ENCODE measurements at places on chromosomes 7 and 10. TPM values are rescaled to one million over a fixed set of nuclear protein-coding genes. Genes with fewer than 3 reads are reported as not detected.

Gene ITIH5
- 49.3 TPM for total RNA-seq

Gene LRRD1
- 0.17 TPM for total RNA-seq

Gene STRA8
- total RNA-seq = not detected

Gene HYAL4
- not detected for total RNA-seq

Gene VSTM2A
- total RNA-seq = not detected

Gene SPDYE16
- total RNA-seq = 0.17 TPM

Gene SLC39A12
- total RNA-seq = not detected

Gene ADGRA1
- not detected for total RNA-seq

Gene MKLN1
- 26.7 TPM for total RNA-seq

Gene MGMT
- total RNA-seq = 21.8 TPM

Gene PLXDC2
- total RNA-seq = 12.3 TPM

Gene BAMBI
- 4.6 TPM for total RNA-seq

Gene RPP38
- total RNA-seq = 15.4 TPM

Gene PILRA
- total RNA-seq = 0.33 TPM

Gene ANKRD30A
- total RNA-seq = not detected

Gene PRPS1L1
- total RNA-seq = not detected

Gene RET
- 0.77 TPM for total RNA-seq

Gene MMD2
- not detected for total RNA-seq

Gene LGI1
- total RNA-seq = not detected

Gene AOAH
- total RNA-seq = not detected

Gene CLCN1
- total RNA-seq = under 0.01 TPM

Gene SFMBT2
- total RNA-seq = 2.8 TPM

Gene RPEL1
- total RNA-seq = 0.17 TPM

Gene ARHGAP22
- 21.3 TPM for total RNA-seq

Gene OR9A2
- total RNA-seq = not detected

Gene AKR1C4
- not detected for total RNA-seq

Gene KCND2
- 2.1 TPM for total RNA-seq

Gene FGFR2
- 0.17 TPM for total RNA-seq

Gene LIPJ
- total RNA-seq = 0.26 TPM

Gene IL2RA
- not detected for total RNA-seq

Gene MCMBP
- 48.0 TPM for total RNA-seq

Gene CALML5
- total RNA-seq = not detected

Gene UBE2D1
- total RNA-seq = 12.1 TPM

Gene ZNF33A
- 11.8 TPM for total RNA-seq

Measured in fibroblast of lung (primary cell).